Stimulated activated CD8-positive, alpha-beta memory T cell treated with anti-CD3 and anti-CD28 coated beads, Interleukin-7, amount 100 ng/mL, for 48 hours (primary cell): ENCODE measurements at places on chromosomes 4 and X.

DNA sequence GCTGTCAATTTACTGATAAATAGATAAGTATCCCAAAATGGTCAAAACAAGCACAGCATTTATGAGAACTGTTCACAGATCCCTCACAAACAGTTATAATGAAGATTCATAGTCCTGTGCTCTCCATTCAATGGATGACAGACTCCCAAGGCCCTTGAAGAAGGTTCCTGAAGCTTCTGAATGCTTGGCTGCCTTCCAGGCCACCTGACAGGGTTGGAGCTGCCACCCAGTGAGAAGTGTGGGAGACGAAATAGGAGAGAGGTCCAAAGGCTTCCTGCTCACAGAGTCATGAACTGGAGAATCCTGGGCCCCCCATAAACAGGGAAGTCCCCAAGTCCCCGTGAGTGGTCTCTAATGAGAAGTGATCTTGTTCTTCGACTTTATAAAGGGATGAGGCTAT, 26.0 kb upstream of the ANXA3 start:
- no peak for DNase-seq

DNA sequence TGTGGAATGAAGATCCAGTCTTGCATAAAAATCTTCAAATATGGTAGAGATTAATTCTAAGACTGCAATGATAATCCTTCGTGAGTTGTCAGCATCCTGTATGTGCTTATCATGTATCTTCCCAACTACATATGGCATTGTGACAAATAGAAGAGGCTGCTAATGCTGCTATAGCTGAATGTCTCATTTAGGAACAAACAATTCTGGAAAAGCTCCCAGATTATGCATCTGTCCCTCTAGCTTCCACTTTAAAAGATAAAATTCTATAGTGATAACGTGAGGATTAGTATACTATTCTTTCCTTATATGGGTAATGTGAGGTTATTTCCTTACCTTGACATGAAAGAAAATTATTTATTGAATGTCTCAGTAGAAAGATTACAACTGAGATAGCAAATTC, 930.9 kb downstream of the DMD start:
- no peak for DNase-seq

GRCh38 chr4:3077796-3078195, 3.3 kb downstream of the HTT start:
- peak; percentile 13 for DNase-seq

- DNase-seq, result no peak
These were observed 111.6 kb upstream of the ENPP6 start for GRCh38 chr4:184329235-184329634.

DNA sequence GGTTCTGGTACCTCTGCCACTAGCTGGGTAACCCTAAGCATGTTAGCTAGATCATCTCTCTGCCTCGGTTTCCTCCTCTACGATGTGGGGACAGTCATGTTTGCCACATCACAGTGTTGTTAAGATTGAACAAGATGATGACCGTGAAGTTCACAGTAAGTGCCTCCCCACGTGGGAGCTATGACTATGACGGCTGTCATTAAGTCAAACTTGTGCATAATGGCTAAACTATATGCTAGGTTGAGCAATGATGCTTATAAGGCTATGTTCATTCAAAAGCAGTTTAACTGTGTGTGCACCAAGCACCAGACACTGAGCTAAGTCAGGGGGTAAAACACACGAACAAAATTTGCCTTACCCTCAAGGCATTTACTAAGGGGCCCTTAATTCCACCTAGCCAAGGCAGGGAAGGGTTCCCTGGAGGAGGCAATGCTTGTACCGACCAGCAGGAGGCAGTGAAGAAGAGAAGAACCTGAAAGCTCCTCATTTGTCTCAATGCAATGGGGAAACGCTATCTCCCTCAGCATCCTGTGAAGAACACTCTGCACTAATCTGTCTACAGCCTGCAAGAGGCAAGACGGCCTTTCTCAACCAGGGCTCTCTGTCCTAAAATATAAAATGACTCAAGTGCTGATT, 52.9 kb downstream of the MAP7D2 start:
- no peak for DNase-seq

- no peak for DNase-seq
These were observed 69.8 kb upstream of the FAT4 start for GRCh38 chr4:125244848-125245450.

- DNase-seq, result no peak
These were observed 39.7 kb downstream of the ACOX3 start for GRCh38 chr4:8400632-8401325.

- DNase-seq, result no peak
These were observed 85.1 kb upstream of the AP1S2 start for GRCh38 chrX:15939737-15940136.

GRCh38 chr4:90030953-90031352, 96.2 kb upstream of the CCSER1 start:
- no peak for DNase-seq

DNA sequence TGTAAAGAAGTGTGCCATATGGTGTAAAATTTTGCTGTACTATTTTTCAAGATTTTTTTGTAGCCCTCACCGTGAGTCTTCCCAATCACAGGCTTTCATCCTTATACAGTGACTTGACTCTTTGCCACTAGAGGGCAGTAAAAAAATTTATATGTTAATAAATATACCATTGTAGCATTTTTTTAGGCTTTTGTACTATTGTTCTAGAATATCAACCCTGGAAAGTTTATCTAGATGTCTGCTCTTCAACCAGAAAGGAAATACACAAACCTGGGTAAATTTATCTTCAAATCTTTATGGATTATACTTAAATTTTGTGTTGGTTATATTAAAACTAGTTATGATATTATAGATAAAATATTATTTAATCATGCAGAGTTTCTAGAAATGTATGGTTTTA, 235.3 kb downstream of the TENM3 start:
- DNase-seq, result no peak

GRCh38 chr4:37976991-37977470, 16.8 kb downstream of the PTTG2 start:
- DNase-seq, result peak; percentile 45

DNA sequence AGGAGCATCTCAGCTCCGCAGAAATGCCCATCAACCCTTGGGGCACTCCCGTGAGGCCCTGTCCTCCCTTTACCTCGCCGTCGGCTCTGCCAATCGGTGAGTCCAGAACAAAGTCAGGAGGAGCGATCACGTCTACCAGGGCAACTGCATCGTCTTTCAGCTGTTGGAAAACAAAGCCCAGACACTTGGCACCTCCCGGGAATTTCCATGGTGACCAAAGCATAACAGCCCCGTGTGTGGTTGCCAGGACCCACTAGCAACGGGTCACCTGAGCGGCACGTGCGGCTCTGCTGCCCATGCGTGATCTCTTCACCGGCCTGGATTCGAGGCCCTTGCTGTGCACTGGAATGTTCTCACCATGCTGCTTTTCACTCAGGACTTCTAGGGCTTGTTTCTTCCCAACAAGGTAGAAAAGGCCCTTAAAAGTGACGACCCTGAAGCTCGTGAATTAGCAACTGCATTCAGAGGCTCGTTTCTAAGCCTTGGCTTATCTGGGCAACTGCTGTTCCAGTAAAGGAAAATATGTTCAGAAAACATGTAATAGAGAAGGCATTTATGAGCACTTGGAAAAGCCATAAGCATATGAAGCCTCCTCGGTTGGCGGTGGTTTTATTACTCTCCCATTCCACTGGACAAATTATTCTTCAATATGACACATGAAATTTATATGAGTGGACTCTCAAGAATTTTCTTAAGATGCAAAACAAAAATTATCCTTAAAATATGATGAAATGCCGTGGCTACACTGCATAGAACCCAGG, 69.5 kb downstream of the ACOX3 start:
- DNase-seq, result no peak
